ENCODE measurements at places on chromosomes 1 and 21. TPM values are rescaled to one million over a fixed set of nuclear protein-coding genes. Genes with fewer than 3 reads are reported as not detected.

DEPDC1 gene
- 0.10 TPM for total RNA-seq

RGS16 gene
- 3.1 TPM for total RNA-seq

AUNIP gene
- not detected for total RNA-seq

PLK3 gene
- 32.7 TPM for total RNA-seq

PTPN22 gene
- total RNA-seq = 4.6 TPM

GJA5 gene
- total RNA-seq = 16.3 TPM

ACTN2 gene
- total RNA-seq = 3.7 TPM

ASCL5 gene
- total RNA-seq = not detected

CNKSR1 gene
- total RNA-seq = 2.4 TPM

FYB2 gene
- not detected for total RNA-seq

GLIS1 gene
- 1.7 TPM for total RNA-seq

CACNA1S gene
- total RNA-seq = 0.05 TPM

CSF3R gene
- total RNA-seq = 19.6 TPM

HES5 gene
- total RNA-seq = 0.32 TPM

LRRC53 gene
- not detected for total RNA-seq

ZNF593OS gene
- total RNA-seq = not detected

ST6GALNAC5 gene
- total RNA-seq = 6.0 TPM

ATAD3C gene
- 0.83 TPM for total RNA-seq

RPE65 gene
- 0.19 TPM for total RNA-seq

WRAP73 gene
- total RNA-seq = 10.9 TPM

LCE2A gene
- total RNA-seq = not detected

INTS3 gene
- 49.0 TPM for total RNA-seq

ATPAF1 gene
- total RNA-seq = 34.7 TPM

HCN3 gene
- total RNA-seq = 1.5 TPM

EPS8L3 gene
- not detected for total RNA-seq

SLC30A10 gene
- not detected for total RNA-seq

VSIG8 gene
- total RNA-seq = not detected

ZFYVE9 gene
- 19.8 TPM for total RNA-seq

LCE1A gene
- total RNA-seq = not detected

AMY2A gene
- not detected for total RNA-seq

HDAC1 gene
- total RNA-seq = 36.6 TPM

ZBTB40 gene
- 14.9 TPM for total RNA-seq

KMO gene
- 1.2 TPM for total RNA-seq

KIAA0040 gene
- 13.5 TPM for total RNA-seq

SCAF4 gene
- 26.4 TPM for total RNA-seq

S100A6 gene
- 1,536 TPM for total RNA-seq

DNAJC11 gene
- total RNA-seq = 24.6 TPM

PGLYRP3 gene
- not detected for total RNA-seq

IL10 gene
- total RNA-seq = 6.1 TPM

SPRR2G gene
- not detected for total RNA-seq

C1QB gene
- 125 TPM for total RNA-seq

CD1B gene
- not detected for total RNA-seq

ZNF683 gene
- not detected for total RNA-seq

BPNT1 gene
- total RNA-seq = 14.5 TPM

APH1A gene
- 68.1 TPM for total RNA-seq

C1orf116 gene
- not detected for total RNA-seq

WDR64 gene
- not detected for total RNA-seq

ADGRL4 gene
- 34.1 TPM for total RNA-seq

CCDC17 gene
- 1.5 TPM for total RNA-seq

ADORA1 gene
- total RNA-seq = 1.3 TPM

ANGPTL3 gene
- total RNA-seq = not detected

APCS gene
- not detected for total RNA-seq

SPRR3 gene
- not detected for total RNA-seq

MTR gene
- total RNA-seq = 44.2 TPM

TEX50 gene
- total RNA-seq = not detected

DHCR24 gene
- total RNA-seq = 8.0 TPM

C1orf185 gene
- not detected for total RNA-seq

USH2A gene
- not detected for total RNA-seq

Data from posterior vena cava (tissue), 2 donors.